ENCODE measurements at places on chromosomes 6 and 20. TPM values are rescaled to one million over a fixed set of nuclear protein-coding genes. Genes with fewer than 3 reads are reported as not detected.

The OPRL1 gene
- total RNA-seq = 2.2 TPM

DNA sequence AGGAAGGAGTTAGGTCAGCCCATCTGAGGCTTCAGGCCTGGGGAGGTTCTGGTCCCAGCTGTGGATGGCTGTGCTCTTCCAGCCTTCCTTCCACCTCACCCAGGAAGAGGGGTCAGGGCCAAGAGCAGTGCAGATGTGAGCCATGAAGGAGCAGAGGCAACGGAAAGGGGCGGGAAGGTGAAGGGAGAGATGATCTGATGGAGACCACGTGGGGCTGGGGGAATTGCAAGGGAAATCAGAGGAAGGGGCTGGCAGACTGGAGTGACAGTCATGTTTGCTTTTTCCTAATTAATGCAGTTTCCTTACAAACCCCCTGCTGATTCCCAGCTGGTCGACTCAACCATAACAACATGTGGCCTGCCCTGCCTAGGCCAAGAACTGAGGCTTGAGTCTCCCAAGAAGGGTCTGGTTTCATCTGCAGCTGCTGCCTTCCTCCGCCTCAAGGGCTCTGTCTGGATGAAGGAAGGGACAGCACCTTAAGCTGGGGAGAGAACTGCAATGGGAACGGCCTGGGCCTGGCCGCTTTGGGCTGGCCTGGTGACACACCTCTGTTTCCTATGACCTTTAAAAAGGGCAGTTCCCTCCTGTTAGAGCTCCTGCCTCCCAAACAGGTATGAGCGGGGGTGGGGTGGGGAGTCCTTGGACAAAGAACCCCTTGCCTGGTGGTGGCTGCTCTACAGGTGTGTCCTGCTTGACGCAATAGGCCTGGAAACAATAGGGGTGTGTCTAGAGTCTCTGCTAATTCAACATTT is 7.8 kb upstream of the MRPS18A start:
- DNase-seq = no peak

- DNase-seq = no peak
Measured at GRCh38 chr20:12110711-12111110, 193.0 kb downstream of the BTBD3 start.

- DNase-seq = no peak
Measured at GRCh38 chr6:93083337-93084230, 335.8 kb downstream of the EPHA7 start.

DNA sequence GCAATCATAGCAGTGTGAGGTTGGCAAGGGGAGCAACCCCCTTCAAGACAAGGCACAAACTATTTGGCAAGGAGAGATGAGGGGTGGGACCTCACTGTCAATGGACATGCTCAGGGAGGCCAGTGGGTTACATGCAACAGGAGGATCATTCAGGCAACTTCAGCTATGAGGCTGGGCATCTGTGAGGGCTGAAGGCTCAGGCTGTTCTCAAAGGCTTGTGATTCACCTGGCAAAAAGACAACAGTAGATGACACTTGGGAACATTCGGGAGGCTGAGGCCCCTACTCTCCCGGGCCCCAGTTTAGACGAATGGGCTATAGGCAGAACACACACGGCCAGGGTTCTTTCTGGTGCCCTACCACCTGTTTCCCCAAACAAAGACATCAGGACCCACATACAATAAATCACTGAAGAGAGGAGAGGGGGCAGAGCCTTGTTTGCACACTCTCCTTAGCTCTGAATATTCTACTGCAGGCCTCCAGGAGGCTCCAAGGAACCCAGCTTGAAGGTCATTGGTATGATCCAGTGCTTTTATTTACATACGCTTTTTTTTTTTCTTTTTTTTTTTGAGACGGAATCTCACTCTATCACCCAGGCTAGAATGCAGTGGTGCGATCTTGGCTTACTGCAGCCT is 7.9 kb downstream of the TUBB start:
- DNase-seq = no peak

All from mesothelial cell of epicardium (in vitro differentiated cells).